ENCODE measurements at places on chromosomes 3 and 15.

DNA sequence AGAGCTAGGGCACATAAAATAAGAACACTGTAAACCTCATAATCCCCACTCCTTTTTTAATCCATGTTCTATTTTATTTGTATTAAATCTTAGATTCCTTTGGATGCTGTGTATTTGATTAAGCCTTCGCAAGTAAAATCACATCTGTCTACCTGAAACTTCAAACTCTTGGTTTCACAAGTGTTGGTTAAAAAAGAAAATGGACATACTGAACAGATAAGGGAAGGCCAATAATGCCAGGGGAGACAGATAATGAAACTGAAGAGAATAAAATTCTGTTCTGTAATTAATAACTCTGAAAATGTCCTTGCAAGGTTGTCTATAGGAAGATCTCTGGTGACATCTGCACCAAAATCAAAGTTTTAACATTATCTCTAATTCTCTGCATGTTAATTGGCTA is 114.2 kb downstream of the ULK4 start:
- DNase-seq = no peak

DNA sequence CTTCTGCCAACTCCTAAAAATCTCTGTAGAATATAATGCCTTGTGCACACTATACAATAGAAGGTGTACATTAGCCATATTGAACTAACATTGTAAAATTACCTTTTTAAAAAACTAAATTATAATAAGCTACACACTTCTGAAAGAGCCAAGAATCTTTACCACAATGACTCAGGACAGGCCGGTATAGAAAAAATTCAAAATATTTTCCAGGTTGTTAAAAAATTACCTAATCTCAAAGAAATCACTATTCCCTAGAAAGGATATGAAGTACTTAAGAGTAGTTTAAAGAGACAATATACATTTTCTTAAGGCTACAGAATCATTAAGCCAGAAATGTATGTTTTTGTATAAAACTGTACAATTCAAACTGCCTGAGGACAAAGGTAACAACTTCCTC is 48.5 kb downstream of the TJP1 start:
- no peak for DNase-seq

DNA sequence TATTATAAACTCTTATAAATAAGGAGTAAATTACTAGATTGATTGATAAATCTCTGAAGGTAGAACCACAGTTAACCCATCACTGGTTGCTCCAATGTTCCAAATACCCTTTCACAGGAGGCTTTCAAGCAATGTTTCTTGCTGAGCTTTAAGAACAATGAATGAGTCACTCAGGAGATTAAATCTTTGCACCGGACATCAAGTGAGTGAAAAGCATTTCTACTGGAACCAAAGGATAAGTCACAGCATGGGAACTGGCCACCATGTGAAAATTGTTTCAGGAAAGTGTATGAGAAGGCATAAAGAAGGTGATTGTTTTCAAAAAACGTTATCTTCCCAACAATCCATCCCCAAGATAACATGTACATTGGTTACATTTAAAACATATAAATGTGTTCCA is 90.6 kb downstream of the CNTN3 start:
- no peak for DNase-seq

- DNase-seq = no peak
Measured at GRCh38 chr3:51715977-51716294, 9.1 kb downstream of the GRM2 start.

DNA sequence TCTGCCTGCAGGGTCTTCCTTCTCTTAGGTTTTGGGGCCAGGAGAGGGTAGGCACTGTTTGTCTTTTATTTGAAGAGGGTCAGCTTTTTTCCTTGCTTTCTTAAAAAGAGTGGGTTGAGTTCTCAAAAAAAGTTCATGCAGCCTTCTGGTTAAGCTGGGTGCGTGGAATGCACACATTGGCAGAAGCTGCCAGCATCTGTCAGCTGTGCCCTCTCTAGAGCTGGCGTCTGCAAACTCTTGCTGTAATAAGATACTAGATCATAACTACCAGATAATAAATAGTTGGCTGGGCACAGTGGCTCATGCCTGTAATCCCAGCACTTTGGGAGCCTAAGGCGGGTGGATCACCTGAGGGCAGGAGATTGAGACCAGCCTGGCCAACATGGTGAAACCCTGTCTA is 373.4 kb downstream of the OCA2 start:
- no peak for DNase-seq

GRCh38 chr3:125350597-125350996 is 24.5 kb downstream of the ZNF148 start:
- DNase-seq = no peak

GRCh38 chr3:55621026-55621422 is 133.9 kb upstream of the WNT5A start:
- DNase-seq = no peak

DNA sequence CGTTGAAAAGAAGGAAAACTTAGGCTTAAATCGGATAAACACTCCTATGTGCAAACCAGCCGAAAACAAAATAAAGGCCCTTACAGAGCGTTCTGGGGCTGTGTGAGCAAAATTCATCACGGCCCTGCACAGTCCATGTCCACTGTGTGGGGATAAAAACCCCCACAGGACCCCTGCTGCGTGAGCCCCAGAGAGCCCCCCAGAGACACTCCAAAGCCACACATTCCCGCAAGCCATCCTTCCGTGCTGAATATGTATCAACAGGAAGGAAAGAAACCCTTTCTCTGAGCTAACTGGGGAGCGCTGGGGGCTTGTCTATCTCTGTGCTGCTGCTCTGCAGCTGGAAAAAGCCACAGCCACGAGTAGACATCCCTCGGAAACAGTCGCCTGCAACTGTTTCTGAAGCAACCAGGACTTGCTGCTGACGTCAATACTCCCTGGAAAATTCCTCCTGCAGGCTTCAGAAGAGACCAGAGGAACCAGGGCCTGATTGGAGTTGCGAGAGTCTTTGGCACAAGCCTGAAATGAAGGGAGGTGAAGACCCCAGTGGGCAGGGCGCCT is 72.7 kb downstream of the NUP210 start:
- DNase-seq = no peak

DNA sequence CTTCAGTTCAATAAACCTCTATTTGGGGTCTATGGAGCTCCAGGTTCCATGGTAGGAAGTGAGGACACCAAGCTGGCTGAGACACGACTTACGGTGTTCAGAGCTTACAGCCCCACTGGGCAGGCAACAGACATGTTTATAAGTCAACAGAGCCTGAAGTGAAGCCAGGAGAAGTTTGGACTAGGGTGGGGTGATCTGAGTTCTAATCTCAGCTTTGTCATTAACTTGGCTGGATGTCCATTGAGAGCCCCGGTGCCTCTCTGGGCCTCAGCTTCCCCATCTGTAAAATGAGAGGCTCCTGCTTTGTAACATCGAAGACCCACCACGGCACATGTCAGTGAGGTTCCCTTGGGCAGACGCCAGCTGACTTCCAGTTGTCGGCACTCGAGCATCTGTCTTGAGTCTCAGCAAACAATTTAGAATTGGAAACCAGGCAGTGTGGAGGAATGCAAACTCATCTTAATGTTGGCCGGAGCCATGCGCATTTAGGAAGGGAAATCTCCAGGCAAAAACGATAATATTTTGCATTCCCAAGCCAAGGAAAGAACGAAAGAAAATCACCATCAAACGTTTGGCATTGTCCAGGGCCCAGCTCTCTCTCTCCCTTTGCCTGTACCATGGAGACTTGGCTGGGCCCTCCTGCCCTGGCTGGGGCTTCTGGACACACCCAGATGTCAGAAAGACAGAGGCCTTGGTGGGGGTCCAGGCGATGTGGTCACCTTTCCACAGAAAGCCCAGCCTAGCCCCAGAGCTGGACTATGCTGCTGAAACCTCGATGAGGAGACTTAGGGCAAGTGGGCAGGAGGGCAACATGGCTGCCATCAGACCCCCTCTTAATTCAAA is 18.4 kb downstream of the ITGA11 start:
- no peak for DNase-seq

DNA sequence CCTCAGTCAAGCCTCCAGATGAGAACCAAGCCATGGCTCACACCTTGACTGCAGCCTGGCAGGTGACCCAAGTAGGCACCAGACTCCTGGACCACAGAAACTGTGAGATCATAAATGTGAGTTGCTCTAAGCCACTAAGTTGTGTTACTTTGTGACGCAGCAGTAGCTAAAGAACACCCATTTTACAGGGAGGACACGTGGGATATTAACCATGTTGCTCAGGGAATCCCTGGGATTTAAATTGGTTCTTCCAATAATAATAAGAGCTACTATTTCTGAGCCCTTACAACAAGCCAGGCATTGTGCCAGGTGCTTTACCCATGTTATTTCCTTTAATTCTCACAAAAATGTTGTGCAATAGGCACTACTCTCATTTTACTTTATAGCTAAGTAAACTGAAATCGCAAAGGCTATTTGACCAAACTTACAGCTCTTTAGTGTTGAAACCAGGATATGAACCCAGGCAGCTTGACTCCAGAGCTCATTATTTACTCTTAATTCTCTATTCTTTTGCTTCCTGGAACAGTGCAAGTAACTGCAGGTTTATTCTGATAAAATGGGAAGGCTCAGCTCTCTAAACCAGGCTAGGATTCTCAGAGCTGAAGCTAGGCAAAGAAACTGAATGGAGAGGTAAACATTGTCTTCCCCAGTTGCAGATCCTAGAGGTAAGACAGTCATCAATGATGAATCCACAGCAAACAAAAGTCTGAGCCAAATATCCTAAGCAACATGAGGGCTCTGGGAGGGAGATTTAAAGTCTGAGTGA is 294.4 kb downstream of the KBTBD8 start:
- no peak for DNase-seq

DNA sequence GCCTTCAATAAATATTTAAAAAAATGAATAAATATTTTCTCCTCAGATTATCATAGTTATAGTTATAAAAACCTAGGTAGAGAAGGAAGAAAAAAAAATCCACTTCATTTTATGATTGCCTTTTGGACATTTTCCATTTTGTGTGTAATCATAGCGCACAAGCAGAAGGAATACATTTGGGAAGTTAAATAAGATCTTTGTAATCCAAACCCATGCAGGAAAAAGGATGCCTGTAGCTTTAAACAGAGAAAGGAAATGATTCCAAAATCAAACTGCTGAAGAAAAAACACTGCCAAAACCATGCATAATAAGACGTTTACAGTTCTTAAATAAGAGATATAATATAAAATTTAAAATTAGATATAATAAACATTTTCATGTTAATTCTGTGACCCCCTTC is 7.4 kb upstream of the CCDC54 start:
- DNase-seq = no peak

GRCh38 chr15:39125226-39125625 is 455.7 kb upstream of the THBS1 start:
- no peak for DNase-seq

DNA sequence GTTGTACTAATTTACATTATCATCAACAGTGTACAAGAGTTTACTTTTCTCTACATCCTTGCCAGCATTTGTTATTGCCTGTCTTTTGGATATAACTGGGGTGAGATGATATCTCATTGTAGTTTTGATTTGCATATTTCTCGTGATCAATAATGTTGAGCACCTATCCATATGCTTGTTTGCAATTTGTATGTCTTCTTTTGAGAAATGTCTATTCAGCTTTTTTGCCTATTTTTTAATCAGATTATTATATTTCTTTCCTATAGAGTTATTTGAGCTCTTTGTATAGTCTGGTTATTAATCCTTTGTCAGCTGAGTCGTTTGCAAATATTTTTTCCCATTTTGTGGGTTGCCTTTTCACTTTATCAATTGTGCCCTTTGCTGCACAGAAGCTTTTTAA is 540.8 kb upstream of the SGO1 start:
- no peak for DNase-seq

DNA sequence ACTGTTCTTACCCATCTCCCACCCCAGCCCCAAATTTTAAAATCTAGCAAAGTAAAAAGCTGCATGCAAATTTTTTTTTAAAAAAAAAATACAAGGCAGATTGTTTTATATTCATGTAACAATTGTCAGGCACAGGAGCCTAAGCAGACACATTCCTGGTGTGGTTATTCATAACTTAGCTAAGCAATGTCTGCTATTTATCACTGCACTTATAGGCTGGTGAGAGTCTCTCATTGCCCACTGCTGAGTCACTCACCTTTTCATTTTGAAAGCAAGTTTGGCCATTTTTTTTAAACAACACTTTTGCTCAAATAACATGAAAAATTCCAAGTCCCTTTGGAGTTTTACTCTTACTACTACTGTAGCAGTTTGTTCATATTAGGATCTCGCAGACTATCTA is 413.9 kb downstream of the RBMS3 start:
- no peak for DNase-seq

DNA sequence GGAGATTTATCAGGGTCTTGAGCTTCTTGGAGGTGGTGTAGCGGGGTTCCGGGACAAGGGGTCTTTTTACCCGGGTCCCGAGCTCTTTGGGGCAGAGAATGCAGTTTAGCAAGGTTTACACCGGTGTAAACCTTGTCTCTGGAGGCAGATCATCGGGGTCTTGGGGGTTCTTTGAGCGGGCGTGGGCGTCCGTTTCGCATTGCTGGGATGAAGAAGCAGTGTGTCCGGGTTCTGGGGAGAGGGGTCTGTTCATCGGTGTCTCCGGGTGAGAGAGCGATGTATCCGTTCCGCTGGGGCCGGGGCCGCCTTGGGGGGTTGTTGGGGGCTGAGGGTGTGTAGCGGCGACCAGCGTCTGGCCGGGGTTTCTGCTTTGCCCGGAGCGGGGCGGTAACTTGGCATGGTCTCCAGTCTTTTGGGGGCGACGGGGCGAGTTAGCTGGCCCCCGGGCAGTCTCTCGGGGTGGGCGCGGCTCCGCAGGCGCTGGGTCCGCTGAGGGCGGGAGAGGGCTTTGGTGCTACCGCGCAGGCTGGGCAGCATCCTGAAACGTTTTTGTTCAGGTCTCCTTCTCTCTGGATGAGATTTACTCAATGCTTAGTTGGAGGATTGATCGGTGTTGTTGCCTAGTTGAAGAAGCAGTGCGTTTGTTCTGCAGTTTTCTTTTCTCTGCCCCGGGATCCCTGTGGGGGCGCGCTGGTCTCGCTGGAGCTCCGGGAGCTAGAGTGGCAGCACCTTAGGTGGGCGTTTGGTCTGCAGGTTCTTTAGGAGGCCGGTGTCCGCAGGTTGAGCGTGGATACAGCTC is 843 bp downstream of the GLCE start:
- DNase-seq = peak; percentile 43

GRCh38 chr3:46410669-46411068 is 3.6 kb downstream of the CCRL2 start:
- no peak for DNase-seq

DNA sequence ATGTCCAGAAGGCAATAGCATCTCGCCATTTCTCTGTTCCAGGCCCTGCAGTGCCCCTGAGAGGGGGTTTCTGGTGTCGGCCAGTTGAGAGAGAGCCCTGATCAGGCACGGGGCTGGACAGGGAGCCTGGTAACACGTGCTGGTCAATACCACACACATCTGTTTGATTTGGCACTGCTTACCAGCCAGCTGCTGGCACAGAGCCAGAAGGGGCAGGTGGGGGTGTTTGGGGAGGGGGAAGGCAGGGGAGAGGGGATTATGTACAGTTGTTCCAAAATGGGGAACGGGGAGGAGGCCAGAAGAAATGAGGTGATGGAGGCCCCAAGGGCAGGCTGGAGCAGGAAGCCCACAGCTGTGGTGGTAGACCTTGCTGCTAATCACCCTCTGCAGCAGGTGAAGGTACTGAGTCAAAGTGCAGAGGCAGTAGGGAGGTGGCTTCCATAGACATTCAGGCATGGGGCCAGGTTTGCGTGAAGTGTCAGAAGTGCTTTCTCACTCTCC is 153.5 kb upstream of the LPP start:
- DNase-seq = no peak

Data from NCI-H2227 treated with DMSO at 0.1 percent for 48 hours (cell line).